Thyroid gland (tissue), 4 donors: ENCODE measurements at places on chromosomes 11 and 22. TPM values are rescaled to one million over a fixed set of nuclear protein-coding genes. Genes with fewer than 3 reads are reported as not detected.

DNA sequence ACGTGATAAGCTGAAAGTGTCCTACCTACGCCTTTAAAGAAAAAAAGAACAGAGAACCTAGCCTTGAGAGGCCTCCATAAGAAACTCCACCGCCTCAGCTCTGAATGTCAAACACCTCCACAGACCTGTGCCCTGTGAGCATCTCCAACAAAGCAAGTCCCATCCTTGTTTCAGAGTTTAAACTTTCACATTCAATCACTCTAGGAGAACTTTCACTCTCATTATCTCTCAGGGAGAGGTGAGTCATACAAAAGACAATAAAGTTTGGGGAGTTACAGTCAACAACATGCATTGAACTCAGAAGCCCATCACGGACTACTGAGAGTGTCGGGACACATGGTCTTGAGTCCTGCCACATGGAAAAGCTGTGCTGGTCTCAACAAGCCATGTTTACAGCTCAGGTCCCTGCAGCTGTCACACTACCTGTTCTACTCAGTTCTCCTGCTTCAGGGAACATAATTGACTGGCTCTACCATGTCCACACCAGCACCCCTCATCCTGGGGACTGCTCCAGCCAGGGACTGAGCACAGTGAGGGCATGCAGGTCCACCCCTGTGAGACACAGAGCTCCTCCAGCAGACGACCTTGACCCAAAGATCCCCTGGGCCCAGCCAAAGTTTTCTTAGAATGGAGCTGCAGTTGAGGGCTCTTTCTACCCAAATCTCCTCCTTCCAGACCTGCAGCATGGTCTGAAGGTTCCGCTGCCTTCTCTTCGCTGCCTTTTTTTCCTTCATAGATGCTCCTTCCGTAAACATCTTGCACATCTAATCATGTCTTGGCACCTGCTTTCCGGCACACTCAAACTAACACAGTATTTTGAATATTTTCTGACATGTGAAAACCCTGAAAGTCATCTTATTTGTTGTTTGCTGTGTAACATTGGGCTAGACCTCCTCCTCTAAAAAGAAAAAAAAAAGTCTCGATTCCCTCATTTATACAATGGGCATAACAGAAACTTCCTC lies 114.9 kb downstream of the ETS1 start:
- DNase-seq, result no peak

- DNase-seq, result no peak
These were observed 82.3 kb downstream of the TRIM29 start for GRCh38 chr11:120055646-120056045.

GRCh38 chr11:110272919-110273318 lies 23.5 kb downstream of the RDX start:
- DNase-seq, result no peak

BAIAP2L2 gene
- total RNA-seq, result 0.67 TPM

OR4D10 gene
- total RNA-seq, result not detected

DNA sequence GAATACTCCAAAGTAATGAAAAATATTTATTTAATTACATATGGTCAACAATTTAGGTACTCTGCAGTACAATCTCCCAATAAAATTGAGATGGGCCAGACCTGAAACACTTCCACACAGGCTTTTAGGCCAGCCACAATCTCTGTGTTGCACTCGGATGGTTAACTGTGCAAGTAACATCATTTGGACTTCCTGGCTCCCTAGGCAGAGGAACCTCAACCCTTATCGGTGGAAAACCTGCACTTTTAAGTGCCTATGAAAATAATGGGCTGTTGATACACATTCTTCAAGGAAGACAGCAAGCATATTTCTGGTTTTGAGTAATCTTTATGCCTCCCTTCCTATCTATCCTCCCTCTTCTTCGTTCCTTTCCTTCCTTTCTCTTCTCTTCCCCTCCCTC lies 343.1 kb downstream of the SOX6 start:
- no peak for DNase-seq

DNA sequence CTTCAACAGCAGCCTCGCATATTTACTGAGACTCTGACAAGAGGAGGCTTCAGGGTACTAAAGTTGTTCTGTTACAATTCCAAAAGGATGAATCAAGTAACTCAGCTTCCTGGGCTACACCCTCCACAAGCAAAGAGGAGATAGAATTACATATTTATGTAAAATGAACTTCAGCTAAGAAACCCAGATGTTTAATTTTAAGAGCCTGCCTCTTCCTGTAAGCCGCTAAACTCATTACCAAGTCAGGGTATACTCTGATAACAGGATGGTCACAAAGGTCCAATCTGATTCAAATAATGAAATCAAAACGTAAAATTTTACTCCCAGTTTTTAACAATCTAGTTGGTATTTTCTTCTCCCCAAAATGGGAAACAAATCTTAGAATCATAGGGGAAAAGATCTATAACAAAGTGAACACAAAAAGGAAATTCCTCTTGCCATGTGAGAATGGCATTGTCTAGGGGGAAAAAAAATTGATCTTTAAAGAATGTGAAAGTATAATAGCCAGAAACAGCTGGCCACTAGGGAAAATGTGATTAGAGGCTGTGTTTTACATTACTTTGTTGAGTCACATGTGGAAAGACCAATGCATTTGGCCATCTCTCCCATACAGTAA lies 30.9 kb downstream of the CHEK2 start:
- DNase-seq, result no peak

GRCh38 chr11:128193615-128194014 lies 393.7 kb downstream of the ETS1 start:
- DNase-seq, result no peak

BLID gene
- 11.5 TPM for total RNA-seq

DNA sequence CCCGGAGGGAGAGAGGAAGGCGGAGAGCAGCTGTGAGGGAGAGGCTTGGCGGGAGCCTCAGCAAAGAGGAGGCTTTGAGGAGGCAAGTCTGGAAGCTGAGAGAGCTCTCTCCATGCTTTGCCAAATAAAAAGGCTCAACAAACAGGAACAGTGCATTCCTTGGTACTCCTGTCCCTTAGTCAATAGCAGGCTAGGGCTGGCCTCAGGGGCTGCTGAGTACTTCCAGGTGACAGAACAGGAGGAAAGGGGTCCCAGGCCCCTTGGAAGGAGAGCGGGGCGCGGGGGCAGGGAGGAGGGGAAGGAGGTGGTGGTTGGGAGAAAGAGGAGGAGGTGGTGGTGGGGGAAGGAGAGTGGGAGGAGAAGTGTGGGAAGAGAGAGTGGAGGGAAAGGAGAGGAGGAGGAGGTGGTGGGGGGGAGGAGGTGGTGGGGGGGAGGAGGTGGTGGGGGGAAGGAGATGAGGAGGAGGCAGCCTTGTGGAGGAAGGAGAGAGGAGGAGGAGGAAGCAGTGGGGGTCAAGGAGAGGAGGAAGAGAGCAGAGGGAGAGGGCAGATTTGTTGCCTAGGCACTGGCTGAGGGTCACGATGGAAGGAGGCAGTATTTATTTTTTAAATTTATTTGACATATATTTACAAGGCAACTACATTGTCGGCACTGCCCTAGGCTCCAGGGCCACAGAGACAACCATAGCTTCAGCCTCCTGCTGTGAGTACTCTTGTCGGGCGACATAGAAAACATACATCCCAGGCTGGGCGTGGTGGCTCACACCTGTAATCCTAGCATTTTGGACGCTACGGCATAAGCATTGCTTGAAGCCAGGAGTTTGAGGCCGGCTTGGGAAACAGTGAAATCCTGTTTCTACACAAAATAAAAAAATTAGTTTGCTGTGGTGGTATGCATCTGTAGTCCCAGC lies 74.2 kb upstream of the ZBED5 start:
- no peak for DNase-seq

GRCh38 chr11:68116126-68116525 lies 5.1 kb downstream of the CHKA start:
- no peak for DNase-seq

ANKK1 gene
- not detected for total RNA-seq

DNA sequence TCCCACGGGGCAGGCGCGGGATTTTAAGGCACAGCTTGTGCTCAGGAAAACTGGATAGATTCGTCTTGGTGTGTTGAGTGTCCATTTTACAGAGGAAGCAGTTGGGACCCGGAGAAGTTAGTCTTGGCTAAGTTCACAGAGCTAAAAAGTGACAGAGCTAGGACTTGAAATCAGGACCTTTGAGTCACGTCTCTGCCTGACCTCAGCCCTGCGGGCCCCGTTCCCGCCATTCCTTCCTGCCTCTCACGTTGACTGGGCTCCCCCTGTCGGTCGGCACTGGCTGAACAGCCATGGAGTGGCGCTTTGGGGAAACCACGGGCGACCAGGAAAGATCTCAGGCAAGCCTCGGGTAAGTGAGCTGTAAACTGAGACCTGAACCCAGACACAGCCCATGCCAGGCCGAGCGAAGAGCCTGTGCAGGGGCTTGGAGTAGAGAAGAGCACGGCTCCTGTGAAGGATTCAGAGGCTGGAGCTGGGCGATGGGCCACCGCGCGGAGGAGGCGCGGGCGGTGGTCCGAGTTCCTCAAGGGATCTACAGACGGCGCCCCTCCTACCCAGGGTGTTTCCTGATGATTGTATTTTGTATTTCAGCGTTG lies 54.1 kb downstream of the WNT11 start:
- DNase-seq, result peak; percentile 82

ASPHD2 gene
- total RNA-seq, result 2.1 TPM
